Left lobe of liver (tissue), 2 donors: ENCODE measurements at places on chromosomes 2 and 18. TPM values are rescaled to one million over a fixed set of nuclear protein-coding genes. Genes with fewer than 3 reads are reported as not detected.

DNA sequence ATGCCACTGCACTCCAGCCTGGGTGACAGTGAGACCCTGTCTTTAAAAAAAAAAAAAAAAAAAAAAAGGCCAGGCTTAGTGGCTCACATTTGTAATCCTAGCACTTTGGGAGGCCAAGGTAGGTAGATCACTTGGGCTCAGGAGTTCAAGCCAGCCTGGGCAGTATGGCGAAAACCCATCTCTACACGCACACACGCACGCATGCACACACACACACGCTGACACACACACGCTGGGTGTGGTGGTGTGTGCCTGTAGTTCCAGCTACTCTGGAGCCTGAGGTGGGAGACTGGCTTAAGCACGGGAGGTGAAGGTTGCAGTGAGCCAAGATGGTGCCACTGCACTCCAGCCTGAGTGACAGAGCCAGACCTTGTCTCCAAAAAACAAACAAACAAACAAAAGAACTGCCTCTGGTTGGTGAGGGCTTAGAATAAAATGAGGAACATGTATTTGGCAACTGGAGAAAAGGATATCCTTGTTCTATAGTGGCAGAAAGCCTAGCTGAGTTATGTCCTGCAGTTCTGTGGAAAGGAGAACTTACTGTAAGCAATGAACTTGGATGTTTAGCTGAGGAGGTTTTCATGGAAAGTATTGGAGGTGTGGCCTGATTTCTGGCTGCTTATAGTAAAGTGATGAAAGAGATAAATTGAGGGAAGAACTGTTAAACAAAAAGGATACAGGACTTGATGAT is 34.0 kb downstream of the HAT1 start:
- DNase-seq: no peak

The FBXO41 gene
- total RNA-seq: 0.33 TPM

The TUBB8B gene
- total RNA-seq: not detected

DNA sequence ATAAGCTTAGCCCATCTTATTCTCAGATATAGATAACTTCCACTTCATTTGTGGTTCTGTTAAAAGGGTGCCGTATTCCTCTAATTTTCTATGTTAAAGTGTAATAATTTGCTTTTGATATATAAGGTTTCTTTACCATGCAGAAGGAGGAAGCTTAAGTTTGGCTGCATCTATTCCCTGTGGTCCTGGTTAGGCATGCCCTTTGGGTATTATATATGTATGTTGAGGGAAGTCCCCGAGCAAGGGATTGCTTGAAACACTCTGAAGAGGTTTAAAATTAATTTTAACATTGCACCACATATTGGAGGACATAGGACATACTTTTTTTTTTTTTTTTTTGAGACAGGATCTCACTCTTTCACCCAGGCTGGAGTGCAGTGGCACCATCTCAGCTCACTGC is 16.9 kb upstream of the MYO1B start:
- no peak for DNase-seq

DNA sequence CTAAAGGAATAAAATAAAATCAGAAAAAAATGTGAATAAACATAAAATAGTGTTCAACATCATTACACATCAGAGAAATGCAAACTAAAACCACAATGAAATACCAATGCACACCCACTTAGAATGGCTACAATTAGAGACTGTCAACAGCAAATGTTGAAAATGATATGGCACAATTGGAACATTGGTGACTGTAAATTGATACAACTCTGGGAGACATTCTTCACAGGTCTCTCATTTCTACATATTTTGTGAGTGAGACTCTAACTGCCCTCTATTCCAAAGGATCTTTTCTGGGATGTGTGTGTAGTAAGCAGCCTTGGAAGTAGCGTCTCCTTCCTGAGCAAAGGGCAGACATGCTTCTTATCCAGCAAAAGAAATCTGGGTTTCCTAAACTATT is 323.0 kb downstream of the FBXO15 start:
- DNase-seq: no peak

GRCh38 chr2:170301626-170302025 is 123.7 kb downstream of the MYO3B start:
- DNase-seq: no peak

The ECEL1 gene
- total RNA-seq: 0.48 TPM

The GNAL gene
- 1.3 TPM for total RNA-seq

GRCh38 chr18:62621546-62621945 is 93.8 kb upstream of the PHLPP1 start:
- no peak for DNase-seq

The PSMD1 gene
- 41.3 TPM for total RNA-seq

GRCh38 chr2:177000061-177000714 is 212.4 kb upstream of the HNRNPA3 start:
- no peak for DNase-seq

DNA sequence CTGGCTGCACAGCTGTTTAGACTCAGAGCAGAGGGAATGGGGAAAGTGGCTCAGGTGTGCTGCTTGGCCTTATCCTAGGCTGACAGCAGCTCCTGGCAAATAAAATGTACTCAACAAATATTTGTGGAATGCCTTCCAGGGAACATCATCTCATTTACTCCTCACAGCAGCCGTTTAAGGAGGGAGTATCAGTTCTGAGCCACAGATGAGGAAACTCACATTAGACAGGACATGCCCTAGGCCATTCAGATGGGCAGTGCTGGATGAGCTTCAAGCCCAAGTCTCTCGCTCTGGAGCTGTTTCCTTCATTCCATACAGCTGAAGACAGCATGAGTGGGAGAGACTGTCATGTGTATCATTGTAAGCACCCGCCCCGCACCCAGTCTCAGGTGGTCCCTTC is 129.6 kb upstream of the CNGA3 start:
- no peak for DNase-seq

DNA sequence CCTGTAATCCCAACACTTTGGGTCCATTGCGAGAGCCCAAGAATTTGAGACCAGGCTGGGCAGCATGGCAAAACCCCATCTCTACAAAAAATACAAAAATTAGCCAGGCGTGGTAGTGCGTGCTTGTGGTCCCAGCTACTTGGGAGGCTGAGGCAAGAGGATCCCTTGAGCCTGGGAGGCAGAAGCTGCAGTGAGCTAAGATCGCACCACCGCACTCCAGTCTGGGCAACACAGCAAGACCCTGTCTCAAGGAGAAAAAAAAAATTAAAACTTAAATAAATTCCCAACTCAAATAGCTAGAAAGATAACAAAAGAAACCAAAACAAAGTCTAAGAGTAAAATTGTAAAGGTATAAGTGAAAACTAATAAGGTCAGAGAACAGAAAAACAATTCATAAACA is 6.2 kb downstream of the ASXL2 start:
- no peak for DNase-seq

DNA sequence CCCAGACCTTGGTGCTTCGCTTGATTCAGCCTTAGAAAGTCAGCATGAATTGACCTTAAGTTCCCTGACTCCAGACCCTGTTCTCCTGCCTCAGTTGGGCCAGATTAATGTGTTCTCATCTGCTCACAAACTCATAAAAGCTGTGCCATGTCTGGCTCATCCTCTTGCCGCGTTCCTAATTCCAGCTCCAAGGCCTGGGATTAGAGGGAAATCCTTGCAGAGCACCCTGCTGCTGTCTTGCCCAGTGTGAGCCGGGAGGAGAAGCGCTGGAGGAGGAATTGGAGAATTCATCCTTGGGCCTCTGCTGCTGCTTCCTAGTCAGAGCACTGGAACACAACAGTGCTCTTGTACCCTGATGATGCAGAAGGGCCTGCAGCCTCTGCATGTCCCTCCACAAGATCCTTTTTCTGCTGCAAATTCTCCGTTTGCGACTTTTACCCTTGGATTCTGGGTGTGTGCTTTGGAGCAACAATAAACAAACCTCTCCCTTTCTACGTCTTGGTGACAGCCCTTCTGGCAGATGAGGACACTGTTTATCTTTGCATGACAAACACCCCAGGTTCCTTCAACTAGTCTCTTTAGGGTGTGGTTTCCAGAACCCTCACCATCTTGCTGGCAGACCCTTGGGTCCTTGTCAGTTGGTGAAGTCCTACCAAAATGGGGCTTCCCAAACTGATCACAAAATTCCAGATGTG is 46.9 kb upstream of the CNGA3 start:
- no peak for DNase-seq

The DNAJB2 gene
- total RNA-seq: 40.9 TPM

DNA sequence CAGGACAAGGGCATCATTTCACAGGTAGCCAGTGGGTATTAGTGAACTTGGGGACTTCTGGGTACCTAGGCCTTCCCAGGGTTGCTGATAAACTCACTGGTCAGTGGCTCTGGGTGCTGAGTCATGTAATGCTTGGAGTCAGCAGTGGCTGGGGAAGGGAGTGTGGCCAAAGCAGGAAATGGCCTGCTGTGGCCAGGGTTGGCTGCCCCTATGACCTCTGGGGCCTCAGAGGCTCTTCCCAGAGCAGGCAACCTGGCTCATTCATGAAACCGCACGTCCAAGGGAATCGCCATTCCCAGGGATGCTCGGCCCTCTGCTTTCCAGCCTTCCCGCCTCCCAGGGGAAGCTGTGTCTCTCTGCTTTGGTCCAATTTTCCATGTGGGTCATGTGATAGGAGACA is 294.9 kb downstream of the DYSF start:
- no peak for DNase-seq

The LONRF2 gene
- 0.68 TPM for total RNA-seq

The CREG2 gene
- total RNA-seq: not detected

The PDE1A gene
- 1.1 TPM for total RNA-seq
